ENCODE measurements at places on chromosomes 2 and 18.

- no peak for DNase-seq
- no peak overlapping the region for H3K4me3 ChIP-seq
- peaks cover 5% of the 10 kb centered on the region for H3K4me1 ChIP-seq
- H3K27me3 ChIP-seq, result no peaks in the 10 kb centered on the region
- H3K36me3 ChIP-seq, result no peaks in the 10 kb centered on the region
These were observed 109.1 kb upstream of the CTDP1 start for GRCh38 chr18:79570266-79571201.

DNA sequence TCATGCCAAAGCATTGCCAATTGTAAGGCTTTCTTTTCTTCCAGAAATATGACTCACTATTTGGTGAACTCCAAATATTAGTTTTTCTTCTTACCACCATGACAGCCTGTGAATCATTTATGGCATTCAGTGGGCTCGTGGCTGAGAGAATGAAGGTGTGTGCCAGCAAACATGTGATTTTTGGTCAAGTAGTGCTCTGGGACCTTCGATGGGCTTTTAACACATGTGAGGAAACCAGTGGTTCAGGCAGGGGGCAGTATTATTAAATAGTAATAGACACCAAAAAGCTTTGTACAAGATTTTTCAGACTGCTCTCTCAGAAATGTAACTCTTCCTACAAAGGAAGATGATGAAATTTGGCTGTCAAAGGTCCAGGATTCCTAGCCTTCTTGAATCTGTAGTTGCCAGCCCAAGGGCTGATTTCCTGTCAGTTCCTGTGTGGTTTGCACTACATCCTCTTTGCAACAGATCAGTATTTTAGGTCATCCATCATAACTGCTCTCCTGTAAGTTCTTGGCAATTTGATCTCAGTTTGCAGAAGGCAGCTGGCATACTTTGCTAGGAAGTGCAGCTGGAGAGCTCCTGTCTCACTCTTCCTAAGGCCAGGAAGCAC lies 64.3 kb downstream of the BABAM2 start:
- H3K36me3 ChIP-seq, result peaks cover 41% of the 10 kb centered on the region
- no peaks in the 10 kb centered on the region for H3K27me3 ChIP-seq
- DNase-seq, result no peak
- peak overlapping the region; percentile 72 for H3K27ac ChIP-seq
- H3K4me3 ChIP-seq, result peak overlapping the region; percentile 53

DNA sequence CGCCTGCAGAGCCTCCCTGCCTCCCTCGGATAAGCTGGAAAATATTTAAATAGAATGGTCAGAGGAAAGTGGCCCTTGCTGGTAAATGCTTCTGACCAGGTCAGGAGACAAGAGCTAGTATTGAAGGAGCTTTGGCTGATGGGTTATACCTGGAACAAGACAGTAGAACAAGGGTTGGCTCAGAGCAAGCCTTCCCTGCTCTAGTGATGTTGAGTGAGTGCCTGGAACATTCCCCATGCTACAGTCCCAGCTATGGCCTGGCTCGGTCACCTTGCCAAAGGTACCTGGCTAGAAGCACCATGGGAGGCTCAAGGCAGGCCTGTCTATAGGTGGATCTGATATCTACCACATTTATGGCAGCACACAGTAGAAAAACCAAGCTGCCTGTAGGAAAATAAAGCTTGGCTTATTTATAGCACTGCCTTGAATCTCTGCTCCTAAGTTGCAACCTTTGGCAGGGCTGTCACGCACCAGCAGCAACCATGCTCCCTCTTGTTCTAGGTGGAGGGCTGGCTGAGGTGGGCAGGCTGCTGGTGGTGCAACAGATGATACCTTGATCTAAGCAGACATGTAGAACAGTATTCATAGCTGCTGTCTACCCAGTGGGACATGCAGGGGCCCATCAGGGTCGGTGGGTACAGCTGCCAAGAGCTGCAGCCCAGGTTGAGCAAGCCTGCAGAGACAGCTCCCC lies 66.7 kb upstream of the BCL2L11 start:
- peaks cover 43% of the 10 kb centered on the region for H3K4me1 ChIP-seq
- H3K4me3 ChIP-seq, result no peak overlapping the region
- no peaks in the 10 kb centered on the region for H3K36me3 ChIP-seq
- DNase-seq, result no peak
- no peak overlapping the region for H3K27ac ChIP-seq
- peaks cover 15% of the 10 kb centered on the region for H3K27me3 ChIP-seq

DNA sequence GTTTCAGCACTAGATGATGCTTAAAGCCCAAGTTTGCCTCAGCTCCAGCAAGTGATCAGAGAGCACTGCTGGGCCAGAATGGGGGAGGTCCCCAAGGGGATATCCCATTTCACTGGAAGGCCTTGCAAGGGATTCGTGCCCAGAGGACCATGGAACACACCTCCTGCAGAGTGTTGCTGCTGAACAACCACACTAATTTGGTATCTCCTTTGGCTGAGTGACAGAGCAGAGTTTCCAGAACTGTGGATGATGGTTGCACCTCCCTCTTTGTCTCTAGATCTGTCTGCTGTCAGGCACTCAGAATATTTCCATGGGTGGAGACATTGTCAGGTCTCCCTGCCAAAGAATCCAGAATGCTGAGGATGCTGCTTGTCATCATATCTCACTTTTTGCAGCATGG lies 484.8 kb upstream of the NETO1 start:
- H3K27me3 ChIP-seq, result no peaks in the 10 kb centered on the region
- H3K27ac ChIP-seq, result no peak overlapping the region
- H3K4me3 ChIP-seq, result no peak overlapping the region
- no peak for DNase-seq

GRCh38 chr2:157052685-157053224 lies 204.8 kb upstream of the GALNT5 start:
- no peak overlapping the region for H3K27ac ChIP-seq
- H3K4me3 ChIP-seq, result no peak overlapping the region
- no peak for DNase-seq
- peaks cover 10% of the 10 kb centered on the region for H3K27me3 ChIP-seq

- H3K4me1 ChIP-seq, result no peaks in the 10 kb centered on the region
- no peak for DNase-seq
- H3K4me3 ChIP-seq, result no peak overlapping the region
- no peak overlapping the region for H3K27ac ChIP-seq
These were observed 11.1 kb upstream of the INO80C start for GRCh38 chr18:35508746-35509338.

GRCh38 chr2:112257575-112257974 lies 2.7 kb upstream of the ZC3H8 start:
- H3K27me3 ChIP-seq, result no peaks in the 10 kb centered on the region
- DNase-seq, result no peak
- H3K4me3 ChIP-seq, result no peak overlapping the region
- H3K27ac ChIP-seq, result peak overlapping the region; percentile 31
- peaks cover 6% of the 10 kb centered on the region for H3K36me3 ChIP-seq

DNA sequence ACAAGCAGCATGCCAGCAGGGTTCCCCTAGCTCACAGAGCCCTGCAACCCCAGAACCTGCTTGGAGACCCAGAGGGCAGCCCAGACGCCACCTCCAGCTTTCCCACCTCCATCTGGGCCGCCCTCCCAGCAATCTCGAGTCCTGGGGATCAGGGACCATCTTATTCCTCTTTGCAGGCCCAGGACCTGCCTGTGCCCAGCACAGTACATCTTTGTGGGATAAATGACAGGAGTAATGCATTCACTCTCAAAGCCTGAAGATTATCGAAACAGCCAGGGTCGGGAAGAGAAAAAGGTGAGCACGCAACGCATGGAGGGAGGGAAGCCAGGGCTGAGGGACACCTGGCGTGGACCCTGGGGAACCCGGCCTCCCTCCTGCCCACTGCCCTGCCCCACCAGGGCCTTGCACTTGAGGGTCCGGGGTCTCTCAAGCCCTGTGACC lies 144.1 kb downstream of the NDUFA10 start:
- H3K4me3 ChIP-seq, result no peak overlapping the region
- peaks cover 3% of the 10 kb centered on the region for H3K4me1 ChIP-seq
- H3K36me3 ChIP-seq, result no peaks in the 10 kb centered on the region
- DNase-seq, result no peak
- no peak overlapping the region for H3K27ac ChIP-seq
- H3K27me3 ChIP-seq, result peaks cover 8% of the 10 kb centered on the region

DNA sequence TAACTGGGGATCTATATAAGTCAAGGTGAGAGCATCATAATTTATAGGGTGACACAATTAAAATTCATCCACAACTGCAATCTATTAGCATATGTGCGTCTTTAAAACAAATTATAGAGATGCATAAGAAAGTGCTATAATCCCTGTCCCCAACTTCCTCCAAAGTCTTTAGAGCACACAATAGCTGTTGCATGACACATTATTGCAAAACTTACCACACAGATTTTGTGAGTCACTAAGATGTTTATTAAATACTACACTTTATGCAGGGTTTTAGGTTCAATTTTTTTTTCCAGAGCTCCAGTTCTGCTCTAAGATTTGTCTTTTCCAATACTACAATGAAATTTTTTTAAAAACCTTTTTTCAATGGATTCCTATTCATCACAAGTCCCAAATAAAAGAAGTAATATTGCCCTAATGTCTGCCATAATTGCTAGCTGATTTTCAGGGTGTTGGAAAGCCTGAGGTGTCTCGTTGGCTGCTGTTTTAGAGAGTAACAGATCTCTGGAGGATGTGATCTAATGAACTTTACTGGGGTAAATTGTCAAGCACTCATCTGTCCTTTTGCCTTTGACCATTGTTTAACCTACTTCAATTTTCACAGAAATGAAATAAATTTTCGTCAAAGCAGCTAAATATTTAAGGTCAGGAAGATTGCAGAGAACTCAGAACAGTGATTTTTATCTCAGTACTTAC lies 250.5 kb upstream of the NETO1 start:
- no peaks in the 10 kb centered on the region for H3K4me1 ChIP-seq
- H3K4me3 ChIP-seq, result no peak overlapping the region
- DNase-seq, result no peak
- H3K36me3 ChIP-seq, result no peaks in the 10 kb centered on the region
- H3K27ac ChIP-seq, result no peak overlapping the region
- H3K27me3 ChIP-seq, result no peaks in the 10 kb centered on the region

DNA sequence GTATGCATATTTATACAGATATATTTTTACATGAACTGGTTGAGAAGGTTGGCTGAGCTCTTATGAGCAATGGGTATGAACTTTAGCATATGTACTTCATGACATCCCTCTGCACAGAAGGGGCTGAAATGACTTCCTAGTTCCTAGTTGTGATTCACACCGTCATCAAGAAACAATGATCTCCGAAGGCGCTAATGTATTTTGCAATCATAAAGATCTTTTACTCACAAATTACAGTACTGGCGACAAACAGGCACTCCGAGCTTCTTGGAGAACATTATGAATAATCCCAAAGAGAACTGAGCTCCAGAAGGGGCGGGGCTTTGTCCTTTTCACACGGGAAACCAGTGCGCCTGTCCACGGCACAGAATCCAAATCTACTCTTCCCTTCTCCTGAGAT lies 18.1 kb downstream of the BCL2 start:
- H3K4me1 ChIP-seq, result peaks cover 78% of the 10 kb centered on the region
- DNase-seq, result no peak
- H3K27me3 ChIP-seq, result no peaks in the 10 kb centered on the region
- H3K36me3 ChIP-seq, result peaks cover 80% of the 10 kb centered on the region
- H3K4me3 ChIP-seq, result peak overlapping the region; percentile 49

GRCh38 chr2:168002021-168002553 lies 245.3 kb downstream of the STK39 start:
- no peaks in the 10 kb centered on the region for H3K27me3 ChIP-seq
- H3K4me3 ChIP-seq, result no peak overlapping the region
- peaks cover 35% of the 10 kb centered on the region for H3K36me3 ChIP-seq
- H3K27ac ChIP-seq, result peak overlapping the region; percentile 51

GRCh38 chr18:8758466-8758865 lies 53.1 kb downstream of the MTCL1 start:
- no peak overlapping the region for H3K27ac ChIP-seq
- no peak overlapping the region for H3K4me3 ChIP-seq
- H3K36me3 ChIP-seq, result no peaks in the 10 kb centered on the region
- peaks cover 16% of the 10 kb centered on the region for H3K4me1 ChIP-seq
- H3K27me3 ChIP-seq, result peaks cover 6% of the 10 kb centered on the region

DNA sequence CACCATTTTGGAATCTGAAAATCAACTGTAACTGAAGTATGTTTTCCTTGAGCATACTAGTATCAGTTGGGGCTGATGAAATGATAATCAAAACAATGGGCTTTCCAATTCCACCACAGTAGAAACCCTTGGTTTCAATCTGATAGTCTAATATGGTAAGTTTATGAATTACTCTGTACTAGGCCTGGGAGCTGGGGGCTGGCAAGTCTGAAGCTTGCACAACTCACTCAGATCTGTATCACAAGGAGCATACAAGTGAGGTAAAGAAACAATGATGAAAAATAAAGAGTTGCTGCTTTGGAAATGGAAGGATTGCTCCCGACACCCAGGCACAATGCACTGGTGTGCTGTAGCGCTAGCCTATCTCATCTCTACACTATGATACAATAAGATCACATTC lies 19.4 kb downstream of the ZEB2 start:
- DNase-seq, result no peak
- H3K36me3 ChIP-seq, result peaks cover 55% of the 10 kb centered on the region
- H3K27me3 ChIP-seq, result peaks cover 3% of the 10 kb centered on the region
- peaks cover 46% of the 10 kb centered on the region for H3K4me1 ChIP-seq

DNA sequence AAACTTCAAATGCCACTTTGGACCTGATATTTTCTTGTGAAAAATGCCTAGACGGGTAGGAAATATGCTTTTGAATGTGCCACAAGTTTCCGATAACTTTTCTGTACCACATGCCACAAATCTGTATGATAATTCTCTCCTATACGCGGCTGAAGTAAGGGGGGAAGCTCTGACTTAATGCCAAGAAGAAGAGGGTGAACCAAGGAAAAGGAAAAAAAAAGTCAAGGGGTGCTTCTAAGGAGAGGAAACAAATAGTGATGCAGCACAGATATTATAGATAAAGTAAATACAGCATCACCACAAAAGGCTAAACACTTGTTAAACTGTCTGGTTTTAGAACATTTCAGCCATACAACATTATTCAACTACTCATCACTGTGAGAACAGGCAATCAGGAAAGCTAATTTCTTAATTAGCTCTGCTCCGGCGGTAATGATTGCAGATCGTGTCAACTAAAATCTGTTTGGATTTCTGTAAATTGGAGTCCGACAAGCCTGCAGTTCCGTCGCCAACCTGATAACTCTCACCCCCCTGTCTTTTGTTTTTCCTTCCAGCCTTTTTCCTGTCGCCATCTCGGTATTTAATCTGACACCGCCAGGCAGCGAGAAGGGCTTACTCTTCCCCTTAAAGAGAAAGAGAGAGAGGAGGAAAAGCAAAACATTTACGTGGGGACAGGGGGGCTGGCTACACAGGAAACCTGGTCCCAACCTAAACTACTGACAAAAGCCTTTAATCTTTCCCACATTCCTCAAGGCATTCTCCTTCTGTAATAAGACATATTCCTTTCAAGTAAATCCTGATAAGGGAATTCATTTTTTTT lies 67.5 kb downstream of the ZEB2 start:
- H3K4me1 ChIP-seq, result peaks cover 70% of the 10 kb centered on the region
- H3K27ac ChIP-seq, result peak overlapping the region; percentile 41
- no peak for DNase-seq
- H3K36me3 ChIP-seq, result peaks cover 33% of the 10 kb centered on the region
- H3K4me3 ChIP-seq, result no peak overlapping the region
- no peaks in the 10 kb centered on the region for H3K27me3 ChIP-seq
